ENCODE measurements at places on chromosomes 7 and 10.

DNA sequence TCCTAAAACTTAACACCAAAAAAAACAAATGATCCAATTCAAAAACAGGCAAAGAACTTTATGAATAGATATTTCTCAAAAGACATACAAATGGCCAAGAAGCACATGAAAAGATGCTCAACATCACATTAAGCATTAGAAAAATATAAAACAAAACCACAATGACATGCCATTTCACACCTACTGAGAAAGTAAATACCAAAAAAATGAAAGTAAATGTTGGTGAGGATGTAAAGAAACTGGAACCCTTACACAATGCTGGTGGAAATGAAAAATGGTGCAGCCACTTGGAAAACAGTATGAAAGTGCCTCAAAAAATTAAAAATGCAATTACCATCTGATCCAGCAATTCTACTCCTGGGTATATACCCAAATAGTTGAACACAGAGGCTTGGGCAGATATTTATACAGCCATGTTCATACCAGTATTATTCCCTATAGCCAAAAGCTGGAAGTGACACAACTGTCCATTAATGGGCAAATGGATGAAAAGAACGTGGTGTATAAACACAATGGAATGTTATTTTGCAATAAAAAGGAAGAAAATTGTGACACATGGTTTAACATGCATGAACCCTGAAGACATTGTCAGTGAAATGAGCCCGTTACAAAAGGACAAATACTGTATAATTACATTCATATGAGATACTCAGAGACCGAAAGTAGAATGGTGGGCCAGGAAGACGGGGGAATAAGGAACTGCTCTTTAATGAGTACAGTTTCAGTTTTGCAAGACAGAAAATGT, 89.0 kb downstream of the JMJD1C start:
- no peak for DNase-seq

- no peak for DNase-seq
Observed at GRCh38 chr7:143849785-143850479, 52.0 kb downstream of the TCAF1 start.

DNA sequence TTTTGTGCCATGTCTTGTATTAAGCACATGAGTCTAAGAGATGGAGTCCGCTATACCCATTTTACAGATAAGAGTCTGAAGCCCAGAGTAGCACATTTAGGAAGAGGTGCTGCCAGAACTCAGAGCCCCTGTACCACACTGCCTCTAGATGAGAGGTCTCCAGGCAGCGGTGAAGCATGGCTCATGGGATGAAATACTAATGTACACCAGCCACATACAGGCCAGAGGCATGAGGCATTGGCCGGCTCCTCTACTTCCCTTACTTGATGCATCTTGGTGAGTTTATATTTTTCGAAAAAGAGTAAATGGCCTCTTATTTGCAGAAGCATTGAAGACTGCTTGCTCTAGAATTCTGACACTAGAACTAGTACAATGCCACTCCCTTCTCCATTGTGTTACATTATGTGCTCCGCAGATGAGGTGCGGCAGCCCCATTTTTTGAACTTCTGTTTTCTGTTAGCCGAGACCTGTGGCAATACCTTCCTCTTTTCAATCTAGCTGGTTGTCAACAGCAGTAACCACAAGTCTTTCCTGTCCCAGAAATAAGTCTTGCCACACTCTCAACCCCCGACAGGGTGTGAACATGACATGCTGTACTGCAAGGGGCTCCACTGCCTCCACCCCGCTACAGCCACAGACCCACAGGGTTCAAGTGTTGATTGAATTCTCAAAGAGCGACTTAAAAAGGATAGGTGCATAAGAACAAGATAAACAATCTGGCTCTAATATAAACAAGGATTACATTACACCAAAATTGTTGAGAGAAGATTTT, 145.3 kb downstream of the CELF2 start:
- DNase-seq, result no peak

DNA sequence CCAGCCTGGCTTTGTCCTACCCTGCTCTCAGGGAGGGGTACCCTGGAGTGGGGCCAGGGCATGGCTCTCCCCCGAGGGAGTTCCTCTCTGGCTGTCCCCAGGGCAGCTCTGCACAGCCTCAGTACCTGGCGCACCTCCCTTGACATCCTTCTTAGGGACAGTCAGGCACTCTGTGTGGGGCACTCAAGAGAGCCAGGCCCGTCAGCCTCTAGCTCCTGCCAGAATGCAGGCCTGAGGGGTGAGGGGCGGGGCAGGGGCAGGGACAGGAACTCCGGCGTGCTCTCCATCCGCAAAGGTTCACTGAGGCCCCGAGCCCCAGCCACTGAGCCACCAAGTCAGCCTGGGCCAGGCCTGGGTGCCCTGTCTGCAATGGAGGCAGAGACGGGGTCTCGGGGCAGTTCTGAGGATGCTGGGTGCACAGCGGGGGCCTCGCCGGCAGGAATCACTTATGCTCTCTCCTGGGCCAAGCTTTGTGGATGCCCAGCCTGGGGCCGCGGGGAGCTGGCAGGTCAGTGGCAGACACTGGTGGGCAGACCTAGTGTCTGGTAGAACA, 10.1 kb downstream of the LIMK1 start:
- no peak for DNase-seq

- DNase-seq, result no peak
Observed at GRCh38 chr10:29479981-29480954, 154.5 kb downstream of the SVIL start.

- no peak for DNase-seq
Observed at GRCh38 chr10:93630625-93631557, 18.6 kb downstream of the PDE6C start.

- DNase-seq, result no peak
Observed at GRCh38 chr10:70440296-70441160, 953 bp downstream of the NODAL start.

- no peak for DNase-seq
Observed at GRCh38 chr7:148588670-148589131, 1.9 kb upstream of the C7orf33 start.

- DNase-seq, result no peak
Observed at GRCh38 chr10:108496106-108496505, 1331.6 kb upstream of the SORCS1 start.

DNA sequence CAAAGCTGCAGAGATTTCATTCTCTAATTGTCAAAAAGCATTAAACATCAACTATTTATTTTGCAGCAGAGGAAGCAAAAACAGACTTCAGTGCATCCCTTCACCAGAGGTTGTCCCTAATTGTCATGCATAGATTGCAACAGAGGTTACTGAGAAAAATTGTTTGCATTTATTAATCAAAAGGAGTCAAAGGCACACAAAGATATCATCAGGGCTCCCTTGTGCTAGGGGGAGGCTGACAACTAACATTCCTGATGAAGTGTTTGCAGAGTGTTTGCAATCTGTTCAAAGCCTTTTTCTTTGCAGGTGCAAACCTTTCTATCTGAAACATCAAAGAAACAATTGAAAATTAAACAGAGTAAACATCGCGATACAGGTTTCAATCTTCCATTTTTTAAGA, 227.5 kb downstream of the TEX36 start:
- no peak for DNase-seq

DNA sequence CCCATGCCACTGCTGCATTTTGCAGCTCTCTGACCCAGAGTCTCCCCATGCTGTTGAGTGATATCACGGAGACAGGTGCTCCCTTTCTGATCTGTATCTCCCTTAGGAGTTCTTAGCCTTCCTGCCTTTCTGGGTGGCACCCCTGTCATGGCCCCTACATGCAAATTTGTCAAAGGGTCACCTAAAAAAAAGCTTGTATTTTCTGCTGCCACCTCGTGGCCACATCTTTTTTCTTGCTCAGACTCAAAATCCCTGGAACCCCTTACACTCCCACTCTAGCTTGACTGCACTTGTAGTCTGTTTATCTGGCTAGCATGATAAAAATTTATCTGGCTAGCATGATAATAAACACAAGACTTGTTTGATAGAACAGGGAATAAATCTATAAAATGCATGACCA, 809.1 kb downstream of the SORCS1 start:
- no peak for DNase-seq

DNA sequence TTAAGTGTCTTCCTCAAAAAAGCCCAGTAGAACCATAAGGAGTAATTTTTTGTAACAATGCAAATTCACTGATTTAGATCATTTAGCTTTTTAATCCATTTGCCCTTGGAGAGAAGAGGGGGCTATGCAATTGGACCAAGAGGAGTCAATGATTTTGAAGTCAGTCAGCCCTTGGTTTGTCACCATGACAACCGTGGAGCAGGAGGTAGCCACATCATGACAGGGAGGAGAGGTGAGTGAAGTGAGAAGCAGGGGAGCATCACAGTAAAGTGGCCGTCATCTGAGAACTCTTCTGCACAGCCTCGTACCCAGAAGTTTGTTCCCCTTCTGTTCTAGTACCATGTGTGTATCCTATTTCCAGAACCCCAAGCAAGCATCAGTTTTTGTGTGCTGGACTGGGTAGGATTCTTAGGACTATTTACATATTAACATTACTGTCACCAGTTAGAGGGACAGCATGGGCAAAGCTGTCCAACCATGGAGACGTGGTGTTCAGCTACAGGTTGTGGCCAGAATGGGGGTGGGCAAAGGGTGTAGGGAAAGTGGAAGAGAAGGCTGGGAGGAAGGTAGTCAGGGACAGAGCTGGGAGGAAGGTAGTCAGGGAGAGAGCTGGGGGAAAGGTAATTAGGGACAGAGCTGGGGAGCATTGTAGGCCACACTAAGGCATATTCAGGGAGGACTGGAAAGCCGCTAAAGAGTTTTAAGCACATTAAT, 13.1 kb downstream of the UBE3C start:
- DNase-seq, result no peak

- no peak for DNase-seq
Observed at GRCh38 chr10:106107706-106108105, 1056.8 kb downstream of the SORCS1 start.

GRCh38 chr10:26857991-26858706, 2.6 kb downstream of the ABI1 start:
- no peak for DNase-seq

- DNase-seq, result no peak
Observed at GRCh38 chr7:99041526-99041925, 102.4 kb downstream of the SMURF1 start.

DNA sequence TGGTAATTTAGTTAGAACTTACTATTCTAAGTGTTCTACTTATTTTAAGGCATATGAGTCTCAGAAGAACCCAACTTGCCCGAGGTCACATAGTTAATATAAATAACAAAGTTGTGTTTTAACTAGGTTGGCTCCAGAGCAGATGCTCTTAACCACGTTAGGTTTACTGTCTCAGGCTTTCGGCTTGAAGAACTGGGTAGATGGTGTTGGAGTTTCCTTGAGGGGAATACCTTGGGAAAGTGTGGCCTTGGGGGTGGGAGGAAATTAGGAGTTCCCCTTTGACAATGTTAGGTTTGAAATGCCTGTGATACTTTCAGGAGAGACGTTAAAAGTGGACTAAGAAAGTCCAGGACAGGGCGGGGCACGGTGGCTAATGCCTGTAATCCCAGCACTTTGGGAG, 9.6 kb downstream of the ZNF398 start:
- no peak for DNase-seq

GRCh38 chr7:30469303-30469702, 9.3 kb downstream of the NOD1 start:
- peak; percentile 72 for DNase-seq

DNA sequence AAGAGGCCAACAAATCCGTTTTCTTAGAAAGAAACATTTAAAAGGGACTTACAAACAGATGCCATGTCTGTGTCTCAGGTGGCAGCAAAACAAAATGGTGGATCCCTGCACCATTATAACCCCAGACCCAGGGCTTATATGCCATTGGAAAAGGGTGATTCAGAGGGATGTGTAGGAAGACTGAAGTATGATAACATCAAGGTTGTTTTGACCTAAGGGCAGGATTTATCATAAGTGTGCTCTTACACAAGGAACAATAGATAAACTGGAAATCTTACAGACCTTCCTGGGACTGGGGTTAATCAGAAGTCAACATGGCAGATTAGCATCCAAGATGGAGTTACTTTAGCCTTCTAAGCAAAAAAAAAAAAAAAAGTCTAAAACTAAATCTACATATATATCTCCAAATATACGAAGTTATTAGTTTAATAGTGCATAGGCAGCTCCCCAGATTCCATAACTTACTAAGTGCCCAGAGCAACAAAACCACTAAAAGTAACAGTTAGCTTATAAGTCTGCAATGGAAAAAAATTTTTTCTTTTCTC, 34.3 kb upstream of the WNT16 start:
- no peak for DNase-seq
